ENCODE measurements at places on chromosomes 7 and 10.

DNA sequence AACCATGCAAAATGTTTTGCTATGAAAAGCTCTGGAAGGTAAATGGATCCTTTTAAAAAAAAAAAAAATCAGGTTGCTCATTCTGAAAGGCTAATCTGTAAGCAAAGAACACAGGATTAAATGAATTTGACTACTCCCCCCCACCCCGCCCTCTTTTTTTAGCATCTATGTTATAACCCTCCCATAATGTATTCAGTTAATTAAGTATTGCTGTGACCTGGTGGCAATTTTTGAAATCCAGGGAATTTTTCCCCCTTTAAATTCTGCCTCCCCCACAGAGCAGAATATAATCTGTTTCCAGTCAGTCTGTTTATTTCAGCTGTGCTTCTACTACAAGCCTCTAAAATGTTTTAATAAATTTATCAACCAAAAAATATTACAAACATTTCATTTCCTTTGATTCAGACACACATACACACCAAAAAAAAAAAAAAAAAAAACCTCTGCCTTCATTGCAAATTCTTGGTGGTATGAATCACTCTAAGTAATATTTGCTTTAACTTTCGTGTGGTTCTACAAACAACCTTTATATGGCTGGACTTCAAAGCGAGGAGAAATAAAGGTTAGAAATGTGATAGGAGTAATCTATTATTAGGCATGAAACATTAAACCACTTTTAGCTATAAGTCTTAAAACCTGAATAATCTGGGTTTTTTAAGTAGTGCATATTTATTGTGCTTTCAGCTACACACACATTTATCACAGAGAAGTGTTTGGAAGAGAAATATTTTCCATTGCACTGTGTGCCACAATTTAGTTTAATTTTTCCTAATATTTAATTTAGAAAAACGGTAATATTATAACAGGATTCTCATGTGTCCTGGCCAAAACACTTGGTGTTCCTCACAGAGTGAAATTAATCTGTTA lies 64.4 kb upstream of the ARID5B start:
- no peak for DNase-seq

DNA sequence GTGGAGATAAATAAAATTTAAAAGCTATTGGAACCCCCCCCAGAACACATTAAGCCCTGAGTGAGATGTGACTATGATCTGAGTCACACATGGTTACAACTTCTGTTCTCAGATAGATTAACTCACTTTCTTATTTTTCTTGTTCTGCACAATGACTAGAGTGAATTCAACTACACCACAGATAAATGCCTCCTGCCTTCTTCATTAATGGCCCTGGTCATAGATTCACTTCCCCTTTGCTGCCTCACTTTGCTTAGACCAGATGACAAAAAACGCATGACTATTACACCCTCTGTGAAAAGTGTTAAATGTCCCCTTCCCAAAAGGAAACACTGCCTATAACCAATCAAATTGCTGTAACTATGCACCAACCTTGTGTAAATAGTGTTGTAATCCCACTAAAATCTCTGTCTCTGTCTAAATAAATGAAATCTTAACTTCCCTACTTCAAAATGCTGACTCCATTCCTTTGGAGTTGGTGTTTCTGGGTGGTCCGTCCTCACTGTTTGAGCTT lies 49.4 kb downstream of the AKR1D1 start:
- DNase-seq: no peak

- DNase-seq: no peak
These were observed 112.8 kb downstream of the PRLHR start for GRCh38 chr10:118482393-118483331.

DNA sequence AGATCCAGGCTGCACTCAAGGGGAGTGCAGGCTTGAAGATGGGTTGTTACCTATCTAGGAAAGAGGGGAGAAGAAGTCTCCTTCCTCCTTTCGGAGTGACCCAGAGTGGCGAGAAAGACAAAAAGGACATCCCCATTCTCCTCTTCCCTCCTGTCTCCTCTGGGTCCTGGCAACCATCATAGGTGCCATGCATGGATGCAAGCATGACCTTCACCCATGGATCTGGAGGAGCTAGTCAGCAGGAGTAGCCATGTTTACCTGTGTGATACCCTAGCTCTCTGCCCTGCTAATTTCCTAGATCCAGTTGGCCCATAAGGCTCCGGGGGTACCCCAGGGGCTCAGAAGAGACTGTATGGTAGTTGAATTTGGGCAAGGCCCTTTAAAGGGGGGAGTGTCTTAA lies 17.2 kb upstream of the CROT start:
- DNase-seq: no peak

DNA sequence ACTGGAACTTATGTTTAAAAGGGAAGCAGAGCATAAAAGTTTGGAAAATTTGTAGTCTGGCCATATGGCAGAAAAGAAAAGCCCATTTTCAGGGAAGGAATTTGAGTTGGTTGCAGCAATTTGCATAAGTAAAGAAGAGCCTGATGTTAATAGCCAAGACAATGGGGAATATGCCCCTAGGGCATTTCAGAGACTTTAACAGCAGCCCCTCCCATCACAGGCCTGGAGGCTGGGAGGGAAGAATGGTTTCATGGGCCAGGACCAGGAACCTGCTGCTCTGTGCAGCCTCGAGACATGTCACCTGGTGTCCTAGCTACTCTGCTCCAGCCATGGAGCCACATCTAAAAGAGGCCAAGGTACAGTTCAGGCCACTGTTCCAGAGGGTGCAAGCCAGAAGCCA lies 35.3 kb downstream of the HTR7 start:
- DNase-seq: no peak

DNA sequence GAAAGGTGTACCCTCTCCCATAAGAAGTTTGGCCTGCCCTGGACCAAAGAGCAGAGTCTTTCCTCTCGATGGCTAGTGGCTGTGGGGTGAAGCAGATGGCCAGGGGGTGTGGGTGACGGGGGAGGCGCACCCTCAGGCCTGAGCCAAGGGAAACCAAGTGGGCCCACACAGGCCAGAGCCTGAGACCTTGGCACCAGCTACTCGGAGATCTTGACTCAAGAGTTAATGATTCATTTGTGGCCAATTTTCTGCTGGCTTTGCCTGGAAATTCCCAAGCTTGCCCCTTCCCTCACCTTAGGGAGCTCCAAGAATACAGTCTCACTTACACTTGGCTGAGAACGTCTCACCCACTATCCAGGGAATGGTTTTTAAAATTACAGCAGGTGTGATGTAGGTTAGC lies 42.7 kb downstream of the ZMIZ1 start:
- DNase-seq: no peak

DNA sequence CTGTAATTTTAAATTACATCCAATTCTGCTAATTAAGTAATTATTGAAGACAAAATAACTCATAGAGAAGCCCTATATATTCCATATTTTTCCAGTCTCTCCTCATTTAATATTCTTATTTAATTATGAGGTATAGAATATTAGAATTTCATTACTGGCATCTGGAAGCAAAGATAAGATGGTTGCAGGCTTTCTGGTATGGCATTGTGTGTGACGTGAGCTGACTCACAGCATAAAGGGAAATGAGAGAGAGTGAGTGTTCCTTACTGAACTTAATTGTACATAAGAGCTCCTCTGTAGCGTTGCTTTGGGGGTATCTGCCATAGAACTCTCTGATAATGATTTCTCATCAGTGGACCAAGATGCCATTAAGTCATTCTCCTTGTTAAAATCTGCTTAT lies 127.4 kb upstream of the TEX47 start:
- no peak for DNase-seq

GRCh38 chr10:121754666-121755065 lies 156.4 kb upstream of the FGFR2 start:
- DNase-seq: no peak

- DNase-seq: no peak
These were observed 292.9 kb downstream of the PTEN start for GRCh38 chr10:88156341-88156740.

DNA sequence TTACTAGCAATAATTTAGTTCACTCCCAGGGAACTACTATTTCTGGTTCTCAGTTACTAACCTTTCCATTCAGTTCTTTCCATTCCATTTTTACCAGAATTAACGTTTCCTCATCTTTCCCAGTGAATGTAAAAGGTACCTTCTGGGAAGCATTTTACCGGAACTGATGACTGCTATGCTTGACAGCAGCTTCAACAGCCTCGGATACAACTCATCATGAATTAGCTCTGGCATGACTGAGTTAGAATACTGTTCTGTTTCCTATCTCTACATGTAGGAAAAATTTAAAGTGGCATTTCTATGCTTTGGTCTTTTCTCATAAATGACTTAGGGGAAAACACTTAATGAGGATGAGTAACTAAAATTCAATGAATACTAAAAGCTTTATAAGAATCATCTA lies 18.6 kb downstream of the TAS2R41 start:
- DNase-seq: no peak

DNA sequence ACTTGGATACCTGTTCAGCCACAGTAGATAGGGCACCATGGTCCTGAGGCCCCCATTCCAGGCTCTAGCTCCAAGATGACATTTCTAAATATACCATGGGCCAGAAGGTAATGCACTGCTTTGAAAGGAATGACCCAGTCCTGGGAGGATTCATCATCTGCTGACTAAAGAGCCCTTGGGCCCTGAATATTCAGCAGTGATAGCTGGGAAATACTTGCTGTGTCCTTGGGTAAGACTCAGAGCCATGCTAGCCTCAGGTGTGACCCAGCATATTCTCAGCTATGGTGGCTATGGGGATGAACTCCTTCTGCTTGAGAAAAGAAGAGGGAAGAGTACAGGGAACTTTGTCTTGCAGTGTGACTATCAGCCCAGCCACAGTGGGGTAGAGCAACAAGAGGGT lies 21.3 kb upstream of the AGR2 start:
- DNase-seq: no peak

- no peak for DNase-seq
These were observed 15.2 kb upstream of the MKX start for GRCh38 chr10:27760867-27761266.

DNA sequence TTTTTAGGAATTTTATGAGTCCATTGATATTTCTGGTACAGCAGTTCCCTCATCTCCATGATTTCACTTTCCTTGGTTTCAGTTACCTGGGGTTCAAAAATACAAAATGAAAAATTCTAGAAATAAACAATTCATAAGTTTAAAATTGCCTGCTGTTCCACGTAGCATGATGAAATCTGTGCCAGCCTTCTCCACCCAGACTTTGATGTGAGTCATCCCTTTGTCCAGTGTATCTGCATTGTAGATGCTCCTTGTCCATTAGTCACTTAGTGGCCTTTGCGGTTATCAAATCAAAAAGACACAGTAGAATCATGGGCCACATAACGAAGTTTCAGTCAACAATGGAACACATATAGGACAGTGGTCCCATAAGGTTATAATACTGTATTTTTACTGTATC lies 286.9 kb downstream of the PTEN start:
- no peak for DNase-seq

GRCh38 chr7:129840757-129841156 lies 112.0 kb downstream of the UBE2H start:
- DNase-seq: no peak

GRCh38 chr7:2523941-2524807 lies 4.6 kb downstream of the LFNG start:
- DNase-seq: no peak

- DNase-seq: no peak
These were observed 43.2 kb downstream of the GSDME start for GRCh38 chr7:24713850-24714675.

DNA sequence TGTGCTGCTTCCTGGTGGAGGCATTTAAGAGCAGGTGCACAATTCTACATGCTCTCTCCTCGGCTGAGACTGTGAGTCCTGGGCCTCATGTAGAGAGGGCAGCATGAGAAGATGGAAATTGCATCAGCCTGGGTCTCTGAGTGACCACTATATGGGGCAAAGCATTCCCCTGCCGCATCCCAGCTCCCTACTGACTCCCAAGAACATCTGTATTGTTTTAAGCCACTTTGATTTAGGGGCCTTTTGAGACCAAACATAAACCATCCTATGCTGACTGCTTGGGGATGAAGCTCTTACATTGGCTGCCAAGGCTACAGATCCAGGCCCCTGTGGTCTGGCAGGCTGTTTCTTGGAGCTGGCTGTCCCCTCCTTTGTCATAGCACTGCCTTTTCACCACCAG lies 101.3 kb upstream of the TBX20 start:
- no peak for DNase-seq

GRCh38 chr10:100470367-100470766 lies 7.6 kb downstream of the WNT8B start:
- no peak for DNase-seq

DNA sequence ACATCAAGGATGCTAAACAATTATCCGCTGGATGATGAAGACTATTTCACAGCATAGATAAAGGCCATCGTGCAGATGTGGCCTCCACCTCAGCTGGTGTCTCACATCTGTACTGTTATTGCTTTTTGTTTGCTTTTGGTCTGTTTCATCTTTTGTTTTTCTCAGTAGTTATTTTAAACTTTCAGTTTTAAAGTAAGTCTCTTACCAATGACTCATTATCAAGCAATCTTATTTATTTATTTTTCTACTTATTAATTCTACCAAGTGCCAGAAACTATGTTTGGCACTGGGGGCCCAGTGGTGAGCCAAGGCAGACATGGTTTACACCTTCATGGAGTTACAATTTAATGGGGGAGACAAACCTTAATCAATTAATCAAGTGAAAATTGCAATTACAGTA lies 250.9 kb upstream of the TMEM72 start:
- DNase-seq: no peak

- DNase-seq: no peak
These were observed 50.3 kb upstream of the RSU1 start for GRCh38 chr10:16867556-16867955.

GRCh38 chr7:43537765-43538403 lies 45.0 kb upstream of the STK17A start:
- no peak for DNase-seq

DNA sequence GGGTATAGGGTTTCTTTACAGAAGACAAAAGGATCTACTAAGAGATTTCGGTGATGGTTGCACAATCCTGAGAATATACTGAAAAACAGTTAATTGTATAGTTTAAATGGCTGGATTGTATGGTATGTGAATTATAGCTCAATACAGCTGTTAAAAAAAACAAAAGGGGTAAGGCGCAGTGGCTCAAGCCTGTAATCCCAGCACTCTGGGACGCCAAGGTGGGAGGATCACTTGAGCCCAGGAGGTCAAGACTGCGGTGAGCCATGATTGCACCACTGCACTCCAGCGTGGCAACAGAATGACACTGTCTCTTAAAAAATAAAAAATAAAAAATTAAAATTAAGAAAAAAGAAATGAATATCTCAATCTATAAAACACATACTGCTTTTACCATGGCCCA lies 18.5 kb downstream of the ESYT2 start:
- no peak for DNase-seq

DNA sequence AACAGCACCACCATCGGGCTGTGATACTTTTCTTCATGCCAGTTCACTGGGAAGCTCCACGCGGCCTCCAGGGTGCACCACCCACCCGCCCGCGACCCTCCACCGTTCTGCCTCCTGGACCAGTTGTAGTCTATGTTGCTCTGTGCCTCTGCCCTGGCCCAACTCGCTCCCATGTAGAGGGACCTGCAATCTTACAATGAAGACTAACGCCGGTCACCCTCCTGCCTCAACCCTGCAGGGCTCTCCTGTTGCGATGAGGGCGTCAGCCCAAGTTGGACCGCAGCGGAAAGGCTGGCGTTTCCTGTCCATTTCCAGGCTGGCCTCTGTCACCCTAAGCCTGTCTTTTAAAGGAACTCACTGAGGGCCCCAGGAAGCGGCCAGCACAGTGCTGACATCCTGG lies 34.9 kb downstream of the IL15RA start:
- DNase-seq: no peak
